ENCODE measurements at places on chromosomes 16 and 17.

GRCh38 chr16:87100306-87101058, 216.7 kb downstream of the C16orf95 start:
- DNase-seq, result no peak

DNA sequence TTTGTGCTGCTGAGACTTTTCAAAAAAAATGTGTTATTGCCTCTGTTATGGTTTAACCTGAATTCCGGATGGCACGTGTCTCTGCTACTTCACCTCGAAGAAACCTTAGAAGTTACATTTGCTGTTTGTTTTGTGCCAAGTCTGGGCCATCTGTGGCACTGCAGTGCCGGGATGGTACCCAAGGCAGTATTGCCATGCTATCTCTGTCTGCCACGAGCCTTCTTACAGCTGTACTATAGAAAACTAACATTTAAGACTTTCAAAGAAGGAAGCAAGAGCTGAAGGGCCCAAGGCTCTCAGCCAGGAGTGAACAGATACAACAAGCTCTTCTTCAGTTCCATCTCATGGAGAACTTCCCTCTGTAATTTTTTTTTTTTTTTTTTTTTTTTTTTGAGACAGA, 73.7 kb upstream of the NOL11 start:
- no peak for DNase-seq

DNA sequence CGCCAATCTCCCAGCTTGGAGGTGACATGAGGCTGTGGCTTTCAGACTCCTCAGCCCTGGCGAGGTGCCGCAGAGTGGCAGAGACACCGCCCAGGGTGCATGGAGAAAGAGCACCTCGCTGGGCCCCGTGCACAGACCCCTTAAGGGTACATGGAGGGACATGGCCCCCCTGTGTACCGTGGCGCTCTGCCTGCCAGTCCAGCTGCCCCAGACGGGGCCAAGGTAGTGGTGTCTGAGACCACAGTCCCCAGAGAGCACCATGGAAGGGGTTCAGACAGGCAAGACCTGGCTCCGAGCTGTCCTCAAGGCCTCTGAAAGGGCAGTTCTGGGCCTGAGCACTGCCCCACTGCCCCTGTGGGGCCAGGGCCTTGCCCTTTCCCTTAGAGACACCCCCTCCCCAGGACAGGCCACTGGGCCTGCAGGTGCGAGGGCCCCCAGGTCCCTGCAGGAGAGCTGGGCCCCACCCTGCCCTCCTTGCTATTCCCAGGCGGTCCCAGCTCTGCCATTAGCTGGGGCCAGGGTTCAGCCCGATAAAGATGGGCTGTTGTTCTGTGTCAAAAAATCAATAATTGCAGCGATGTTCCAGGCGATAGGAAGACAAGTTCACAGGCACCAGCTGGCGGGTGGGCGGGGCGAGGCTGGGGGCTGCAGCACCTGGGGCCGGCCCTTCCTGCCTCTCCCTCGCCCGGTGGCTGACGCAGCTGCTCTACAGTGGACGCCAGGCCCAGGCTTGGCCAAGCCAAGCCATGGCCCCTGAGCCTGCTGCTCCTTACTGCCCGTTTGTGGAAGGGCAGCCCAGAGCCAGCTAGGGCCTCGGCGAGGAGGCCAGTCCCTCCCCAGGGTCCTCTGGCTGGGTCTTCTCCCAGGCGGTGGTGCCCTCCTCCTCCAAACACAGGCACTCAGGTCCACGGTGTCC, 51.7 kb downstream of the ZFPM1 start:
- DNase-seq, result no peak

DNA sequence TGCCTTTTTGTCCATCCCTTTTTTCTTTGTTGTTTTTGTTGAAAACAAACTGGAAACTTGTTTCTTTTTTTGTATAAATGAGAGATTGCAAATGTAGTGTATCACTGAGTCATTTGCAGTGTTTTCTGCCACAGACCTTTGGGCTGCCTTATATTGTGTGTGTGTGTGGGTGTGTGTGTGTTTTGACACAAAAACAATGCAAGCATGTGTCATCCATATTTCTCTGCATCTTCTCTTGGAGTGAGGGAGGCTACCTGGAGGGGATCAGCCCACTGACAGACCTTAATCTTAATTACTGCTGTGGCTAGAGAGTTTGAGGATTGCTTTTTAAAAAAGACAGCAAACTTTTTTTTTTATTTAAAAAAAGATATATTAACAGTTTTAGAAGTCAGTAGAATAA, 4.9 kb downstream of the SOX9 start:
- DNase-seq, result no peak

Data from left hindlimb (tissue), 1 donor.